CD4-positive, alpha-beta T cell (primary cell): ENCODE measurements at places on chromosomes 3 and 15.
A peak's percentile ranks its signal among the peaks of the same experiment; 100 is the strongest.

DNA sequence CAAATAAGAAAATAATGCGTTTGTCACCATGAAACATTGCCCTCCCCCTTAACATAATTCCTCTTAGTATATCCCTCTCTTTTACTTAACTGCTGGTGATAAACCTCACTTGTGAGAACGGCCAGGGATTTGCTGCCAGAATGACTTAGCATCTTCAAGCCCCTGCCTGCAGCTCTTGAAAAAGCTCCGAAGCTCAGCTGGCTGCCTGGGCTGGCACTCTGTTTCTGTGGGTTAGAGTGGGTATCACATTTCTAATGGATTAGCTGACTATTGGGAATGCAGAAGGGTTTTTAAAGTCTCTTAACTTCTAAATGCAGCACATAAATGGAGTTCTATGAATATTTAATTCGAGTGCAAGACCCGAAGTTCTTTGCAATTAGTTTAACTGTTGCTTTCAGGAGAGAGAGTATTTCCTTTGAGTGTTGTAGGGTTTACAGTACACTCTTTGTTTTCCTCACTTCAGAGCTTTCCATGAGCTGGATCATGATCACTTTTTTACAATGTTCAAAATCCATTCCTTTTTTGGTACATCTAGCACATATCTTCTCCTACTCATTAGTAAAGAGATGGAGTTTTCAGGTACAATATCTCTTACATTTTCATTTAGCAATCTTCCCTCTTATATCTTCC, 124.7 kb upstream of the RBMS3 start:
- no peak for DNase-seq

DNA sequence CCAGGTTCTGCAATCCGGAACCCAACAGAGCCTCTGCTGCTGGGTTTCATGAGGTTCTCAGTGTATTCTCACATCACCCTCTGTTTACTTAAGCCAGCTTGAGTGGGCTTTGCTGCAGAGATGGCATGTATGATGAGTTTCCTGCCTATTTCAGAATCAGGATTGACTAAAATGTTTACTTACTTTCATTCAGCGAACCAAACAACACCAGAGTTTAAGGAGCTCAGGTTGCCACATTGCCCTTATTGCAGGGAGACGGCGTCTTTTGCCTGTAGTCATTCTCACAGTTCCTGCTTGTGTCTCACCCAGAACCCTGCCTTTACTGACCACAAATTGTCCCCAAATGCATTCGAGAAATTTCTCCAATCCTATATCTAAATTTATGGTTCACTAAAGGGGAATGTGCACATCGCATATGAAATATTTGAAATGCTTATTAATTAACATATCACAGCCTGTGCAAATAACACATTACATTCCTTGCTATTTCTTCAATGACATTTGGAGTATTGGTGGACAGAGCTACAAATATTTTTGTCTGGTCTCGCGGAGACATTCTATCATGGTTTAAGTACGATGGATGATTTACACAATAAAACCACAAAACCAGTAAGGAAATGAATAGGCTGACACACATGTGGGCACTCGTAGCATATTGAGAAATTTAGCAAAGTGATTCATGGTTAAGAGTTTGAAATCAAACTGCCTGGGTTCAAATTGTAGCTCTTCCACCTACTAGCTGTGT, 377.2 kb upstream of the CFAP20DC start:
- DNase-seq = peak; percentile 40

- DNase-seq = peak; percentile 38
Observed at GRCh38 chr3:58307639-58308215, 1.4 kb downstream of the HTD2 start.

DNA sequence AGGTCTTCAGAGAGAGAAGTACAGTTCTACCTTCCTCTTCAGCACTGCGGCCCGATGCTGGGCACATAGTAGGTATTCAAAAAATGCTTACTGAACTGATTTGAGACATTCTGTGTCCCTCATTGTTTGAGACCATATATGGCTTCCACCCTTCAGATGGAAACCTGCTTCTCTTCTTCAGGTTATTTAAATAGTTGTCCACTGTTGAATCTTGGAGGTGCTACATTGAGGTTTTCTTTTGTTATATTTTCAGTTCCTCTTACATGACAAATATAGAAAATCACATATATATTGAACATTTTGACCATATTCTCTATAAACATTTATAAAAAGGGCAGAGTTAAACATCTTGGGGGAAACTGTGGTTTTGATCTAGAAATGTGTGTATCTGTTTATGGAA, 200.2 kb upstream of the LRRC3B start:
- DNase-seq = no peak

GRCh38 chr3:160174621-160175020, 50.6 kb upstream of the C3orf80 start:
- no peak for DNase-seq

- no peak for DNase-seq
Observed at GRCh38 chr3:189727898-189728297, 96.7 kb downstream of the TP63 start.

- no peak for DNase-seq
Observed at GRCh38 chr15:58479941-58480340, 48.1 kb downstream of the LIPC start.

DNA sequence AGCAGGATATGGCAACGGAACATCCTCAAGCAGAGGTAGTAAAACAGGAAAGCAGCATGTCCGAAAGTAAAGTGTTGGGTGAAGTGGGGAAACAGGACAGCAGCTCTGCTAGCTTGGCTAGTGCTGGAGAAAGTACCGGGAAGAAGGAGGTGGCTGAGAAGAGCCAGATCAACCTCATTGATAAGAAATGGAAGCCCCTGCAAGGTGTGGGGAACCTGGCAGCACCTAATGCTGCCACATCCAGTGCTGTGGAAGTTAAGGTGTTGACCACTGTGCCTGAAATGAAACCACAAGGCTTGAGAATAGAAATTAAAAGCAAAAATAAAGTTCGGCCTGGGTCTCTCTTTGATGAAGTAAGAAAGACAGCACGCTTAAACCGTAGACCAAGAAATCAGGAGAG, 14.3 kb upstream of the ZBTB47 start:
- no peak for DNase-seq

DNA sequence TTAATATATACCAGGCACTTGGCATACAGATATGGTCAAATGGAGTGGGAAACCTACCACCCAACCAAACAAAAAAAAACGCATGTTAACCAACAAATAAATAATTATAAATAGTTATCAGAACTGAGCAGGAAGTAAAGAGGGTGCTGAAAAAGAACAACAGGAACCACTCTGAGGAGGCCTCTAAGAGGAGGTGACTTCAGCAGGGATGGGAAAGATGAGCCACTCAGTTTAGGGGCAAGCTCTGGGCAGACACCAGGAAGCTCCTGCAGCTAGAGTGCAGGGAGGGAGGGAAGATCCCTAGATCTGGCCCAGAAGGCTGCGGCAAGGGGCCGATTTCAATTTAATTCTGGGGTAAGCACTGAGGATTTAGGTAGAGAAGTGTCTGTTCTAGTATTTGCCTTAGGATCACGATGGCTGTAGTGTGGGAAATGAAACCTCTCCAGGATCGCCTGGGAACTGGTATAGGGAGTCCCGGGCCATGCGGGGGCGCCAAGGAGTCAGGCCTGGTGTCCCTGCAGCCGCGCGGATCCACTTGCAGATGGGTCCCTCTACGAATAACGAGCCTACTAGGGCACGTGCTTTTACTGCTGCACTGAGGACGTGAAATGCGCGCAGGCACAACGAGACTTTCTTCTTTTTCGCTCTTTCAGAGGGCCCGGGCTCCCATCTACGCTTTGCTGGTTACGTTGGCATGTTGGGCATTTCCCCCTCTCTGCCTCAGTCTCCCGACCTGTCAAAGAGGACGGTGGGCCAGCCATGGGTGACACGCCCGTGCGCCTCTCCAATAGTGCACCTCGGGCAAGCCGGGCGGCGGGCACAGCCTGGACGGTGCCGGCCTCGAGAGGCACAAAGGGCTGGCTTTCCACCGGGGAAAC, 1.5 kb upstream of the LIMD1 start:
- peak; percentile 87 for DNase-seq

GRCh38 chr15:85750319-85751290, 44.1 kb downstream of the KLHL25 start:
- DNase-seq = no peak

- no peak for DNase-seq
Observed at GRCh38 chr15:90914305-90915080, 11.4 kb downstream of the MAN2A2 start.

DNA sequence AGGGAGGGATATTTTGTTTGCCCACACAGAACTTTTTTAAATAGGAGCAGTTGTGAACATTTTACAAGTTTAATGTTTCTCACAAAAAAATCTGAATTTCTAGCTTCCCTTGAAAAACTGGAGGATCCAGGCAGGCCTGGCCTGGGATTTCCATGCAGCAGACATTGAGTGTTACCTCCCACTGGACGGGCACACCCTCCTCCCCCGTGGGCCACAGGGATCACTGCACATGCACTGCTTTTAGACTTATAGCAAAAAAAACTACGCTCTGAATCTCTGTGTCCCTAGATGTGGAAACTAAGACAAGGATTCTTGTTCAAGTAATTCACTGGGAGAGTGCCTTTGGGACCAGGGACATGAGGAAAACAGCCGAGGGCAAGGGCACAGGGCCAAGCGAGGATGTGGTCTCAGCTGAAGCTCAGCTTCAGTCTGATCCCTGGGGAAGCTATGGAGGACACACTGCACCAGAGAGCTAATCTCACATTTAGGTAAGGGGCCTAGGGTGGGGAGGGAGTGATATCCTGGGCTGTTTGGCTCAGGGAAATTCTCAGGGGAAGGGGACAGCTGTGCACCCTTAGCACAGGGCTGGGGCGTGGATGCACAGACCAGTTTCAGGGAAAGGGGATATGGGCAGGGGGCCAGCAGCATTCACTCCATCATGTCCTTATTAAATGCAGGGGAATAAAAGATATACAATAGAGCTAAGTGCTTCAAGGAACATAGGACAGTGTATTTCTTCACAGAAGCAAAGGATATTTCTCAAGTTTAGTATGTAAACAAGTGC, 46.0 kb downstream of the FSIP1 start:
- DNase-seq = no peak

- no peak for DNase-seq
Observed at GRCh38 chr15:99180086-99180963, 69.1 kb downstream of the TTC23 start.

DNA sequence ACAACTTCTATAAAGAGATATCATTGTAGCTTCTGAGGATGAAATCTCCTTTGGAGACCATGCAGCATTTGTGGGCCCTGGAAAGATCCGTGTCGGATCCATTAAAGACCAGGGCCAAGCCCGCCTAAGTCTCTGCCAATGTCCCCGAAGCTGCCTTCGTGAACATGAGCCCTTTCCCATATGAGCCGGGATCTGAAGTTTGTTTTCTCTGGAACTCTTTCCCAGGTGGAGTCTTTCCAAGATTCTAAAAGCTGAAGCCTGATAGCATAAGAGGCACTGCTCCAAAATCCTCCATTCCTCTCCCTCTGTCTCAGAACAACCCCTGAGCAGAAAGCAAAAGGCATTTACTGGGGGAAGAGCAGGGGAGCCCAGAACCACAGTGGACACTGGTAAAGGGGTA, 274.6 kb downstream of the NTRK3 start:
- DNase-seq = no peak

DNA sequence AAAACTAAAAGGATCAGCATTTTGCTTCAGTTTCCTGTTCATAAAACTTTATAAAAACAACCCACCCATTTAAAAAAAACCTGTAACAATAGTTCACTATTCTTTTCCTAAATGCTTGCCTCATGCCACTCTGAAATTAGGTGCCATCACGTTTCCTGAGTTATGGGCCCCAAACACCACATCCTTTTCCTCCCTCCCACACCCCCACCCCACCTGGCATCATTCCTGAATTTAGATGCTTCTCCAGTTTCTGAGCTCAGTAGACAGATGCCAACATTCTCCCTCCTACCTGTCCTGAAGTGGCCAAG, 11.9 kb upstream of the ARHGEF3 start:
- peak; percentile 29 for DNase-seq

DNA sequence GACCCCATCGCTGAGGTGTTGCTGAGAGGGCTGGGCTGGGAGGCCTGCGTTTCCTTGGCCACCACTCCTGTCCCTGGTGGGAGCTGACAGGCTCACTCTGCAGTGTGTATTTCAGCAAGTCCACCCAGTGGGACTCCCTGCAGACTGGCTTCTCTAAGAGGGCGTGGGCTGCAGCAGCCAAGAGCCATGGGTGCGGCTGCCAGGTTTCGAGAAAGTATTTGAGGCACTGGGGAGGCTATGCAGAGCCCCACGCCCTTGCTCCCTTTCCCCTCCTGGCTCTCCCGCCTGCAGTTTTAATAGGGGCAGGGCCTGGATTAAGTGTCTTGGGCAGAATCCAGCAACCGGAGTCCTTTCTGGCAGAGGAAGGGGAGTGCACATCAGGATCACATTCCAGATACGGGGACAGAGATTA, 242.1 kb downstream of the THSD4 start:
- no peak for DNase-seq

DNA sequence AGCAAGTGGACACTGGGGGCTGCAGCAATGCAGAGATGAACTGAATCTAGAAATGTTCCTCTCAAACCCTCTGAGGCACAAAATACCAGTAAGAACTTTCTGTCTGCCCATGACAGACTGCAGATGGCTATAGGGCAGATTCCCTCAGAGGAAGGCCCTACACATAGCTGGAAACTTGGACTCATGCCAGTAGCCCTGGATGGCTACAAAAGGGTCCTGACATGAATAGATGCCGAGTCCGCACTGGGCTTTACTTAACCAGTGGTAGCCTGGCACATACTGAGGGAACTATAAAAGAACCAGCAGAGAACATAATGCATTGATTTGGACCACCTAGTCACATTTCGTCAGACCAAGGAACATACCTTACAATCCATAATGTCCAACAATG, 66.7 kb downstream of the C3orf80 start:
- no peak for DNase-seq

GRCh38 chr3:178078953-178079352, 457.3 kb upstream of the KCNMB2 start:
- DNase-seq = no peak

DNA sequence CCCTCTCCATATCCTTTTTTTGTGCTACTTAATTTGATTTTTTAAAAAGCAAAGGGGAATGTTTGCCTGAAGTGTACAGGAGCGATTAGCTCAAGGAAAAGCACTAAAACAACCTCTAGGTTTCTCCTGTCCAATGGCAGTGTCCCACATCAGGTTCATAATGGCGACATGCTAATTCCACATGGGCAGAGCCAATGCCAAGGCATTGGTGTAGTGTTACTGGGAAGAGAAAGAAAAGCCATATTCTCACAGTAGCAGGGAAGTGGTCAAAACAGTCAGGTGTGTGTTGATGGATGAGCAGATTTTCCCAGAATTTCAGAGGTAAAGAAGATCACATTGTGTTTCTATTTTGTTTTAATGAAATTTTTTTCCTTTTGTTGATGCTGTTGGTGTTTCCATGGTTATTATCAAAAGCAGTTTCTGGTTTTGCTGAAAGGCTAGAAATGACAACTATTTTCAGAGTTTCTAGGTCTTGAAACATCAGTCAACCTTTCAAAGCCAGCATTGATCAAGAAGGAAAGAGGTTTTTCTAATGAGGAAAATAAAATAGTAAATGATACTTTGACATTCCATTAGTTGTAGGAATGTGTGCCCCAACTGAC, 65.2 kb downstream of the FNDC3B start:
- DNase-seq = no peak

- DNase-seq = no peak
Observed at GRCh38 chr15:27328608-27329007, 357.6 kb downstream of the GABRG3 start.
